Hematopoietic multipotent progenitor cell (in vitro differentiated cells): ENCODE measurements at places on chromosomes 1 and 21.

GRCh38 chr1:8777867-8778266, 39.6 kb downstream of the RERE start:
- no peak for DNase-seq

- DNase-seq, result no peak
Measured at GRCh38 chr21:27306791-27307775, 340.2 kb upstream of the ADAMTS5 start.

GRCh38 chr1:91792489-91793071, 93.4 kb downstream of the TGFBR3 start:
- DNase-seq, result no peak

- no peak for DNase-seq
Measured at GRCh38 chr1:187513190-187513589, 684.4 kb downstream of the PLA2G4A start.

DNA sequence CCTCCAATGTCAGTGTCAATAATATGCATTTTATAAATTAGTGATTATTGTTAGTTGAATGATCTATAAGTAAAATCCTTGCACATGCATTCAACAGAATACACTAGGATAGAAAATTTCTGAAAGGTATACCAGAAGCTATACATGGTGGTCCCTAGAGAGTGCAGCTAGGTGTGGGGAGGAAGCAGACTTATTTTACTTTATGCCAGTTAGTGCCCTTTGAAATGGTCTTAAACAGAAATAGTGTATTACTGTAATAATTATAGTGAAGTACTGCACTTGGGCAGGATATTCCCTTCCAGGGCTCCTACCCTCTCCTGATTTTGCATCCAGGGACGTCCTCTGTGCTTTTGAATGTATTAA, 23.2 kb upstream of the WDR26 start:
- DNase-seq, result no peak

DNA sequence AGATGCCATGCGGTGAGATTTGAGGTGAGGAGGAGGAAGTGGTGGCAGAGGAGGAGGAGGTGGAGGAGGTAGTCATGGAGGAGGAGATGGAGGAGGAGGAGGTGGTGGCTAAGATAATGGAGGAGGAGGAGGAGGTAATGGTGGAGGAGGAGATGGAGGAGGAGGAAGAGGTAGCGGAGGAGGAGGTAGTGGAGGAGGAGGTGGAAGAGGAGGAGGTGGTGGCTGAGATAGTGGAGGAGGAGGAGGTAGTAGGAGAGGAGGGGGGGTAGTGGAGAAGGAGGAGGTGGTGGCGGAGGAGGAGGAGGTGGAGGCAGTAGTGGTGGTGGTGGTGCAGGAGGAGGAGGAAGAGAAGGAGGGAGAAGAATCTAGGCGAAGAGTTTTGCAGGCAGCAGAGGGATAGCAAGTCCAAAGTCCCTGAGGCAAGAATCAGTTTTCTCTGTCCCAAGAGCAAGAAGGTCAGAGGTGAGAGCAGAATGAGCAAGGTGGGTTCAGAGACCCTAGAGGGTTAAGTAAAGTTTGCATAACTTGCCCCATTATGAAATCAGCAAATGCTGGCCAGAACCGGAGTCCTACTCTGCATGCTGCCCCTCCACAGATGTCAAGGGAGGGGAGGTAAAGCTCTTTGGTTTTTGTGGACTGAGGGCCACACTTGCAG, 38.9 kb upstream of the GNPAT start:
- no peak for DNase-seq

GRCh38 chr1:30955448-30956015, 47.0 kb upstream of the SDC3 start:
- no peak for DNase-seq

- DNase-seq, result peak; percentile 48
Measured at GRCh38 chr21:37675202-37675801, 241.0 kb downstream of the KCNJ6 start.

DNA sequence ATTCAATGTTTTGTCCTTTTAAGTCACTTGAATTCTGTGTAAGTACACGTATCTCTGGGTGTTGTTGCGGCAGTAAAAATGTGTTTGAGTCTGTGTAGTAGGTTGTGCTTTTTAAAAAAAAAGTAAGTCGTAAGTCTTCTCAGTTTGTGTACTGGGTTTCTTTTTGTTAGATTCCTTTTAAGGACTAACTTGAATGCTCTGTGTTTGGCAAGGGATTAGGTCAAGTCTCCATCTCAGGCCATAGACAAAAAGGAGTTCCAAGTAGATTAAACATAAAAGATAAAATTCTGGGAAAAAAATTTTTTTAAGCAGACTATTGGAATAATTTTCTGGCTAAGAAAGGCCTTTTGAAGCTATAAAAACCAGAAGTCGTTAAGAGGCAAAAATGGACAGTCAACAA, 113.1 kb downstream of the ATP5PO start:
- no peak for DNase-seq

DNA sequence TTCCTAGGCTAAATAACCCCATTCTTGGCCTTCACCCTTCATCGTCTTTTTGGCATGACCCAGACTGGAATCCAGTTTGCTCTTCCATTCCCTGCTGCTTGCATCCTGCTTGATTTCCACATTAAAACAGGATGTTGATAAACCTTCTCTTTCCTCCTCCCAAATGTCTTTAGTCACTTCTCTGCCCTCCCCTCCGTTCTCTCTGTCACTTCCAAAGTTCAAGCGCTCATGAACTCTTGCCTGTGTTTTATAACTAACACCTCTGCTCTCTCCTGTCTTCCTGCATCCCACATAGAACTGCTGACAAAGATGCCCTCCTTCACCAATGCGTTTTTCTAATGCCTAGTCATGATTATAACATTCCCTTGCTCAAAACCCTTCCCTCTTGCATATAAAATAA, 65.6 kb upstream of the SLC44A3 start:
- DNase-seq, result no peak

DNA sequence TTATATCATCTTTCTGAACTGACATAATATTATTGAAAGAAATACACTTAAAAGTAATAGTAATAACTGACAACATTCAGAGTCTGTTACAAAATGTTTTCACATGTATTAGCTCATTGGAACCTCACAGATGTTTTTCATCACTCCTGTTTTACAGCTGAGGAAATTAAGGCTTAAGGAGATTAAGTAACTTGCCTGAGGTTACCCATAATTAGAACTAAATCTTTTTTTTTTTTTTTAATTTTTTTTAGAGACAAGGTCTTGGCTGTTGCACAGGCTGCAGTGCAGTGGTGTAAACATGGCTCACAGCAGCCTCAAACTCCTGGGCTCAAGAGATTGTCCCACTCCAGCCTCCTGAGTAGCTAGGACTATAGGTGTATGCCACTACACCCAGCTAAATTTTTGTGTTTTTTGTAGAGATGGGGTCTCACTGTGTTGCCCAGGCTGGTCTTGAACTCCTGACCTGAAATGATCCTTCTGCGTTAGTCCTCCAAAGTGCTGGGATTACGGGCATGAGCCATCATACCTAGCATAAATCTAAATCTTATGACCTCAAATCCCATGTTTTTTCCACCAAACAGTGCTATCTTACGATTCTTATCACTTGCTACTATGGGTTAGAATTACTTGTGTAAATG, 64.7 kb upstream of the MACF1 start:
- no peak for DNase-seq

DNA sequence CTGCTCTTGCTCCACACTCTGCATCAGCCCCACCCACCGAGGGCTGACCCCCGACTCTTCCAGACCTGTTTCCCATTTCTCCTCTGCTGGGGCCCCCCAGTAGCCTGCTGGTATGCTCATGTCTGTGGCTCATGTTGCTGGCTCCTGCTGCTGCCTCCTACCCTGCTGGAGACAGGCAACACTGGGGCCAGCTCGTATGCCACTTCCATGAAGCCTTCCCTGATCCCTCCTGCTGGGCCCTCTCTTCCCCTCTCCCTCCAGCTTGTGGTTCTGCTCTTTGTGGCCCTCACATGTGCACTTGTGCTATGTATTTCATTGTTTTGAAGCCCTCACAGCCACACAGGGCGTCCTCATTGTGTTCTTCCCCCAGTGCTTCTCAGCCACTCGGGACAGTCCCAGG, 40.5 kb downstream of the CNN3 start:
- DNase-seq, result no peak

GRCh38 chr21:14528815-14529214, 17.3 kb downstream of the SAMSN1 start:
- DNase-seq, result no peak

DNA sequence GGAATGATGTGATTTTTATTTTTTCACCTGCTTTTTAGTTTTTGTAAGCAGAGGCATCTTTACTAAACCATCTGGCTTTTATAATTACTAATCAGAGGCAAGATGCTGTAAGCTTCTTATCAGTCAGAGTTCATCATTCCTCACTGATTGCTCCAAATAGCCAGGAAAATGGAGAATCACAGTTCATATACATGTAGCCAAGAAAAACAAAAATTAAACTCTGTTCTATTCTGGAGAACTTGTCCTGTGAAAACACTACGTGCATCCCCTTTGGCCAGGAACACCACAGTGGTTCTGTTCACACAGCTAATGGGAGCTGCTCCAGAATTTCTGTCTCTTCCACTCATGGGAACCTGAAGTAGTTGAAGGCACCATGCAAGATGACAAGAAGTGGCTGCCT, 725.5 kb upstream of the CHRM3 start:
- no peak for DNase-seq

DNA sequence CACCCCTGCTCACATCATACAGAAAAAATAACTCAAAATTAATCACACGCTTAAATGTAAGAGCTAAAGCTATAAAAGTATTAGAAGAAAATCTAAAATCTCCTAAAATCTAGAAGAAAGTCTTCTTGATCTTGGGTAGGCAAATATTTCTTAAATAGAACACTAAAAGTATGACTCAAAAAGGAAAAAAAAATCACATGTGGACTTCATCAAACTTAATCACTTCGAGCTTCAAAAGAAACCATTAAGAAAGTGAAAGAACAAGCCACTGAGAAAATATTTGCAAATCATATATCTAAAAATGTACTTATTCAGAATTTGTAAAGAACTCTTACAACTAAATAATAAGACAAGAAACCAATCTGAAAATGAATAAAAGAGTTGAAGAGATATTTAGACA, 32.7 kb downstream of the LRRC52 start:
- no peak for DNase-seq

GRCh38 chr1:231421971-231422797, at the start of gene EGLN1:
EGLN1 (minus strand) TSS chr1:231422287; CDS start chr1:231421888, 399 bp downstream.
- peak; percentile 72 for DNase-seq

DNA sequence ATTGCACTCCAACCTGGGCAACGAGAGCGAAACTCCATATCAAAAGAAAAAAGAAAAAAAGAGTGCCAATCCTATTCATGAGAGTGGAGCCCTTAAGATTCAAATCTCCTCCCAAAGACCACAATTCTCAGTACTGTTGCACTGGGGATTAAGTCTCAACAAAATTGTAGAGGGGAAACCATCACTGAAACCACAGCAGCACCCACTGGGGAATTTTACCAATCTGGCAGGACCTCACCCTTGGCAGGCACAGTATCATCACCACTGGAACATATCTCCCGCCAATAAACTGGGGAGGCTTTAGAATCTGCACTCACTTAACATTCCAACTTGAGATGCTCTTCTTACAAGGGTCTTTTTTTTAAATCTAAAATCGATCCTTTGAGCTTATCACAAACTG, 41.0 kb downstream of the LRRC40 start:
- DNase-seq, result no peak

- no peak for DNase-seq
Measured at GRCh38 chr1:19011845-19012231, 55.4 kb upstream of the IFFO2 start.

DNA sequence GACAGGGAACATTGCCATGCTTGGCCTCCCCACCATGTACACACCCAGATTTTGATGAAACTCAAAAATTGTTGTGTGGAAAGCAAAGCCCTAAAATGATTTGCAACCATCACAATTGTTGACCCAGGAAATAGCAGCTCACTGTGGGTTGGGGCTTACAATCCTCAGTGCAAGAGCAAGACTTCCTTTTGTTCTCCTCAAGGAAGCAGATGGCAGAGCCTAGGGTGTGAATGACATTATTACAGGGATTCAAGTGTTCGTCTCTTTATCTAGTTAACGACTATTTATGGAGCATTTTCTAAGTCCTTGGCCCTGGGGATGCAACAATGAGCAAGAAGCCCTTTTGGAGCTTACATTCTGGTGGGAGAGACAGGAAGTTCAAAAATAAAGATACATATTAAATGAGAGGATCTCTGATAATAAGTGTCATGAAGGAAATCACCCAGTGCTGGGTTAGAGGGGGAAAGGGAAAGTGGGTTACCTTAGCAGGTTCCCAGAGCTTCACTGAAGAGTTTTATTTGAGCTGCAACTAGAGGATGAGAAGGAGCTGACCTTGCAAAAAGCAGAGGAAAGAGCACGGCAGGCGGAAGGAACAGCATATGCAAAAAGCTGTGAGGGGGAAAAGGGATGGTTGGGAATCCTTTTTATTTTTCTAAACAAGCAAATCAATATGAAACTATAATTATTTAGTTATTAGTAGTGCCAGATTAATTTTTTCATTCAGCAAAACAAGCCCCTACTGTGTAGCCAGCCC, 38.5 kb upstream of the ID3 start:
- DNase-seq, result no peak

DNA sequence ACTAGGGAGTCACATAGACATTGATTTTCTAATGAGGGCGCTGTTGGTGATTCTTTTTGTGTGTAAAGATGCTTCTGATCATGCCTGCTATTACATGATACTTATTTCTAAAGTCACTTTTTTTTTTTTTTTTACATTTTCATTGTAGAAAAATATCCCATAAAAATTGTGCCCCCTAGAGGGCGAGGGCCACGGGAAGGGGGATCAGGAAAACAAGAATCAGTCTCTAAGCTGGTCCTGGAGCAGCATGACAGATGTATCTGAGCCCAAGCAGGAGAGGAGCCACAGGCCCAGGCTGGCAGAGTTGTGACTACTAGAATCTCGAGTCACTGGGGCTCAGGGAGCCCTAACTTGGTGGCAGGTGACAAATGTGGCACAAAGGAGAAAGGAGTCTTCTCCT, 28.1 kb downstream of the ZSCAN20 start:
- DNase-seq, result no peak

- no peak for DNase-seq
Measured at GRCh38 chr1:101139821-101140718, 96.7 kb upstream of the S1PR1 start.

DNA sequence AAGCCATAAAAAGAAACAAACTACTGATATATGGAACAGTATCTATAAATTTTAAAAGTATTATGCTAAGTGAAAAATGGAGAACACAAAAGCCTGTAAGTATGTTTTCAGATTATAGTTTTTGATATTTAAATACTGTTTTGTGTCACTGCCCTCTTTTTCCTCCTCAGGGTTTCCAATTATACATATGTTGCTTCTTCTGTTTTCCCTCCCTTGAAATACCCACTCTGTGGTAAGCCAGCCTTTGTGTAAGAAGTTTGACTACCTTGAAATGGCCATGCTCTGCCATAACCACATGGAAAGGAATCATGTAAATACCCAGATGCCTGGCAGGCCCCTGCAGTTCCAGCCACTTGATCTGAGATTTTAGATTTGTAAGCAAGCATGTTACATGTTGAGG, 248.3 kb downstream of the AKT3 start:
- no peak for DNase-seq

GRCh38 chr1:9128166-9128519, 759 bp downstream of the GPR157 start:
- no peak for DNase-seq

GRCh38 chr1:89890085-89890752, 69.4 kb downstream of the LRRC8D start:
- no peak for DNase-seq

GRCh38 chr1:94887603-94888171, 39.2 kb downstream of the CNN3 start:
- DNase-seq, result no peak
